ENCODE measurements at places on chromosomes 16 and 17. TPM values are rescaled to one million over a fixed set of nuclear protein-coding genes. Genes with fewer than 3 reads are reported as not detected.

DNA sequence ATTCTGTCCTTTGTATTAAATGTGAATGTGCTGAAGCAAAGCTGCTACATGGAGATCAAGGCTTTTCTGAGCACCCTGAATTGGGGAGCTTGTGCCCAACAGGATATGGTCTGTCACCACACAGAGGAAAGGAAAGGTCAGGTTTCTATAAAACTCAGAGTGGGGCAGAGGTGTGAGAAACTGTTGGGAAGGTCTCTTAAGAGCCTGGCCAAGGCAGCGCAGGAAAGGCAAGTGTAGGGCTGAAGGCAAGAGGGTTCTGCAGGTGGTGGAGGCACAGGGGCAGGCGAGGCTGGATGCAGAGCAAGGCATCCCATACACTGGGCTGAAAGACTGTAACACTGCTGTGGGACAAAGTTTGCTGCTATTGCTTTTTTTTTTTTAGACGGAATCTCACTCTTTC is 8.1 kb downstream of the COX6A2 start:
- no peak for DNase-seq

DNA sequence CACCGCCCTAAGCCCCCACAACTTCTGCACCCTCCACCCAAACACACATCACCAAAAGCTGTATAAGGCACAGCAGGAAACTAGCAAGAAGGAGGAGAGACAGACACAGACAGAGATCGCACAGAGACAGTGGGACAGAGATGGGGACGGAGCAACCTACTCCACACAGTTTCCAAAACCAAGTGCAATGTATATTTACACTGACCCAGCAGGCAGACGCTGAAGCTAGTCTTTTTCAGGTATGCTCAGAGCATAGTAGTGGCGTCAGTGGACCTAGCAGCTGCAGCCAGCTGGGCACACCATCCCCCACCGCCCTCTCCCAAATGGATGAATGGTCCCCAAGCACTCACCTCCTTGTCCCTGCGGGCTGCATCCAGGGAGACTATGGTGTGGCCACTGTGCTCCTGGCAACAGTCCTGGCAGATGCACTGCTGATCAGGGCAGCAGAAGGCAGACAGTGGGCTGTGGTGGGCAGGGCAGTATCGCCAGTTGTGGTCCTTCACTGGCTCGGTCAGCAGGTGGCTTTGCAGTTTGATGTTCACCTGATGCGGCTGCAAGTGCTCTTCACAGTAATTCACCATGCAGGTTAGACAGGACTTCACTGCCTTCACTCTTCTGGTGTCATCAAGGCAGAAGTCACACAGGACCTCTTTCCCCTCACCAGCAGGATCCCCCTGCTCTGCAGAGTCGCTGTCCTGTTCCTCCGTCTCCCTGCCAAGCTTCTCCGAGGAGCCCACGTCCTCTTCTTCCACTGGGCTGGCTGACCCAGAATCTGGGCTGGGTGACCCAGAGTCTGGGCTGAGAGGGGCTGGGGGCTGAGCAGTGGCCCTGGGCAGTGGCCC is 31.5 kb upstream of the FBXW10B start:
- peak; percentile 56 for DNase-seq

DNA sequence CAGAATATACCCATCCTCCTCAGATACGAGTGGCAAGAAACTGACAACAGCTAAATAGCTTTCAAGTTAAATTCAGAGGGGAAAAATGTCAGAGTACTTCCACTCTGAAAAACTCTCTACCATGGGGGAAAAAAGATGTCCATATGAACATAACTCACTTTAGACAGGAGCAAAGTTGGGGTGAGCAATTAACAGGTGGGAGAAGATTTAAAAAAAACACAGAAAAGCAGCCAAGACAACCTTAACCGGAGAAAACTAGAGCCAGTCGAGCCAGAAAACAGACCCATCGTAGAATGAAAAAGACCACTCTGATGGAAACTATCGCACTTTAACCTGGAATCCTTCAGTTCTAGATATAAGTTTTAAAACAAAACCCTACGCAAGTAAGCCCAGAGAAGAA is 833 bp downstream of the TERF2 start:
- peak; percentile 9 for DNase-seq

GRCh38 chr17:8109661-8110455 is 8.5 kb downstream of the ALOXE3 start:
- DNase-seq, result peak; percentile 61

DNA sequence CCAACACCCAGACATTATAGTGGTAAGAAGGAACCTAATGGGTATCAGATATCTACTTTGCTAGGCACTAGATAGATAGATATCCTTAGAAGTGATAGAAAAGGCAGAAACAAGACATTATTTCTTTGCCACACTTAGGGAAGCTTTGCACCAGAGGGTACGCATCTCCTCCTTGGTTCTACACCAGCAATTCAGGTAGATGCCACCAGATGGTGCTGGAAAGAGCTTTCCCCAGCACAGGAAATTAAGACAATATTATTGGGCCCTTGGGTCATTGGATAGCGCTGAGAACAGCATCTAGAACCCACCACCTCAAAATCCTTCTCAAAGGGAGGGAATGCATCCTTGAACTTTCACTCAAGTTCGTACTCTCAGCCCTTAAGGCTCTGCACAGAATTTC is 173.8 kb upstream of the CCL2 start:
- peak; percentile 5 for DNase-seq

GRCh38 chr16:50841081-50841886 is 99.4 kb downstream of the CYLD start:
- peak; percentile 9 for DNase-seq

DNA sequence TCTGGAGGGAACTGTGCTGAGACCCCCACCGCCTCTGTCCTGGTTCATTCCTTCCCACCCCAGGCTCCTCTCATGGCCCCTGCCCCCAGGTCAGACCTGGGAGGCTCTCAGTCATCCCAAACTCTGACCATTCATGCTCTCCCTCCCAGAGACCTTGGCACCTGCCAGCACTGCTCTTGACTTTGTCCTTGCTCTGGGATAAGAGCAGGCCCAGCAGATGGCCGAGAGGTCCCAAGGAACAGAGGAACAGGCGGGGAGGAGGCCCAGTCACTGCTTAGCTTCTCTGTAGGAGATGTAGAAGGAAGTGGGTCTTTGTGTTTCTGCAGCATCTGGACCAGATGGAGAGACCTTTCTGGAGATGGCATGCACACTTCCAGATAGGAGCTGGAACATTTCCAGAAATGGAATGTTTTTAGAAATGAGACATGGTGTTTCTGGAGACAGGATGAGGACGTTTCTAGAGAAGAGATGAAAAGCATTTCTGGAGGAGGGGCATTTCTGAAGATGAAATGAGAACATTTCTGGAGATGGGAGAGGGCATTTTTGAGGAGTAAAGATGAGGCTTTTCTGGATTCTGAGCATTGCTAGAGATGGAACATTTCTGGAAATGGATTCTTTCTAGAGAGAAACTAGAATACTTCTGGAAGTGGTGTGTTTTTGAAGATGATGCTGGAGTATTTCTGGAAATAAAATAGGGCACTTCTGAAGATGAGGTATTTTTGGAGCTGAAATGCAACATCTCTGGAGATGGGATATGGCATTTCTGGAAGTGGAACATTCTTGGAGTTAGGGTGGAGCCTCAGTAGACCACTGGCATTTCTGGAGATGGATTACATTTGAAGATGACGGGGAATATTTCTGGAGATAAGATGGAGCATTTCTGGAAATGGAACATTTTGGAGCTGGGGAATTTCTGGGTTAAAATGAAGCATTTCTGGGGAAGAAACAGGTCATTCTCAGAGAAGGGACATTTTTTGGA is 55.2 kb downstream of the RAI1 start:
- DNase-seq, result no peak

DNA sequence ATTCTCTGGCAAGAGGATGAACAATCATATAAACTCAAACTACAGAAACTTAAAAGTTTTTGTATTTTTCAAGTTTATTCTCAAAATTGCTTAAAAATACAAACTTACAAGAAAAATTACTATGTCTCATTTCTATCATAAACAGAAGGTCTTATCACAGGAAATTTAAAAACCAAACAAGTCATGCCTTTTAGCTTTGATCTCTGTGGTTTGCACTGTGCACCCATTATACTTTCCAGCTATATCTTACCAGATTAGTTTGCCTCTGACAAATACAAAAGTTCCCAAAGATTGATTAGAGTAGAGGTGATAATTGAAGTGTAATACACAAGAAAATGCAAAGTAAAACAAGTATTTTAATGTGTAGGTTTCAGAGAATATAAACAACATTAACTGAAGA is 117.4 kb downstream of the MYO1D start:
- DNase-seq, result no peak

DNA sequence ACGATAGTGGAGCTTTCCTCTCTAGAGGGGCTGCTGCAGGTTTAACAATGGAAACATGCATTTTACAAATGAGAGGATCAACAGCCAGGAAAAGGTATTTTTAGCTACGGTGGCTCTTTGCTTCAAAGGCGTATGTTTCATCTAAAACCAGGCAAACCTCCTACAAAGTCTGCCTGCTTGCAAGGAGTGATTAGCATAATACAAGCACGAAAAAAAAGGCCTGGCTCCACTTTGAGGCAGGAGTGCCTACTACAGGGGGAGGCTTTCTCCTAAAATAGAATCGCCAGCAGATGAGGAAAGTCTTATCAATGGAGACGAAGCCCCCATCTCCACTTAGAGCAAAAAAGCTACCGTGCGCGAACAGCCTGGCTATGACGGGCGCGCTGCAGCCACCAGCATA is 27.1 kb upstream of the MTSS2 start:
- no peak for DNase-seq

The RTN4RL1 gene
- total RNA-seq, result 1.8 TPM

The MT1G gene
- not detected for total RNA-seq

The CACNA1H gene
- total RNA-seq, result 40.3 TPM

Data from tongue (tissue), 3 donors.